SK-MEL-5 (cell line): ENCODE measurements at places on chromosomes 5 and 9. TPM values are rescaled to one million over a fixed set of nuclear protein-coding genes. Genes with fewer than 3 reads are reported as not detected.

DNA sequence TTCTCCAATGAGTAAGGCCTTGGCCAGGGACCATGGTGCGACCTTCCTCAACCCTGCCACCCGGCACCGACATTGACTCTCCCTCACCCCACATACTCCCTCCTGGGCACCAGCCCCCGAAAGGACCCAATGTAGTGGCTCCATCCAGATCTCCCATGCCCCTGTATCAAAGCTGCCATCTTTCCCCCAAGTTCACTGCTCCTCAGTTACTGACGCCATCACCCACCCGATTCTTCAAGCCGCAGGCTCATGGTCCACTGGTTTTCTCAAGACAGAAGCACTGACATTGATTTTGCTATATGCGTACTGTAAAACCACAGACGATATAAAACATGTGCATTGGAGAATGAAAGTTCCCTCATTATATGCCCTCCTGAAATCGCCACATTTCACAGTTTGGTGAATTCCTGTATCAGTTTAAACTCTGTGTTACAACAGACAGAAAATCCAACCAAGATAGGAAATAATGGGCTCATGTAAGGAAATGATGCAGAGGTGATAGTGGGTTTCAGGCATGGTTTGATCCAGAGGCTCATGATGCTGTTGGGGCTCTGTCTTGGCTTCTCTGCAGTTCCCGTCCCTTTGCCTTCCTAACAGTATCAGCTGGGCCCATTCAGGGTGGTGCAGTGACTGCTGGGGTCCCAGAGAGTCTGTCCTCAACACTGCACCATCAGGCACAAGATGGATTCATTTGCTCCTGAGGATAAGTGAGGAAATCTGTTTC, 207.3 kb upstream of the IER5L start:
- no peak for DNase-seq

DNA sequence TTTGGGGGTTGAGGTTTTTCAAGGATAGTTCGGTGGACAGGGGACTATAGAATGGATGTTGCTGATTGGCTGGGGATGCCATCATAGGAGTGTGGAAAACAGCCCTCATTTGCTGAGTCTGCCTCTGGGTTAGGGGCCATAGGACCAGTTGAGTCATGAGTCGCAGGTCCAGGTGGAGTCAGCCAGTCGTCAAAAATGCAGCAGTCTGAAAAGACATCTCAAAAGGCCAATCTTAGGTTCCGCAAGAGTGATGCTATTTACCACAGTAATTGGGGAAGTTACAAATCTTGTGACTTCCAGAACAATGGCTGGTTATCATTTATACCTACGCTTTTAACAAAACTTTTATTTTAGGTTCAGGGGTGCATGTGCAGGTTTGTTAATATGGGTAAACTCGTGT, 276.0 kb upstream of the DMRT1 start:
- no peak for DNase-seq

DNA sequence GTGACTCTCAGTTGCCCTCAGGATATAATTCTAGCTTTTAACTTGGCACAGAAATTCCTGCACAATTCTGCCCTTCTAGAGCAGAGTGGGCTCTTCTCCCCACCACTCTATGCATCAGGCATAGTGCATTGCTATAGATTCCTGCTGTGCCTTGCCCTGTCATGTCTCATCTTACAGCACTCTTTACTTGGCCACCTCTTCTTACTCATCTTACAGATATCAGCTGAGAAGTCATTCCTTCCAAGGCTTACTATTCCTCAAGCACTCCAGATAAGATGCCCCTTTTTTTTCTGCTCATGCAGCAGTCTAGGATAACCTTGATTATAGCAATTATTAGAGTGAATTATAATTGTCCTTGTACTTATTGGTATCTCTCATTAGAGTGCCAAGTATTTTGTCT, 5.6 kb downstream of the FAM221B start:
- DNase-seq = no peak

- DNase-seq = no peak
These were observed 11.3 kb downstream of the MYOZ3 start for GRCh38 chr5:150672237-150672883.

- DNase-seq = no peak
These were observed 25.1 kb downstream of the ARHGAP26 start for GRCh38 chr5:142795251-142795650.

- DNase-seq = no peak
These were observed 868 bp downstream of the ARHGEF28 start for GRCh38 chr5:73626814-73627313.

DNA sequence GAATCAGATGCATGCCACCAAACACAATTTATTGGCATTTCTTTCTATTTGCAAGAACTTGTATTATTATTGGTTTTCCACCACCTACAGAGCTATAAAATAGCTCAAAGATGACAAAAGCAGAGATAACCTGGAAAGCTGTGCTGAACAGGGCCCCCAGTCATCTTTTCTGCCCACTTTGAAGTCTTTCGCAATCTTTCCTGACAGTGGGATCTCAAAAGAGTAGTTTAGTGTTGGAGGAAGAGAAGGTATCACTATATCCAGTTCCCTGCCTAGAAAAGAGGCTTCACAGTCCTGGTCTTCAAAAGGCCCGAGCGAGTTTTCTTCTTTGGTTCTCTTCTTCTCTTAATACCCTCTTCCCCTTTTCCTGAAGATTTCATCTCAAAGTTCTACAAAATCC, 231.0 kb downstream of the RAB3C start:
- no peak for DNase-seq

DNA sequence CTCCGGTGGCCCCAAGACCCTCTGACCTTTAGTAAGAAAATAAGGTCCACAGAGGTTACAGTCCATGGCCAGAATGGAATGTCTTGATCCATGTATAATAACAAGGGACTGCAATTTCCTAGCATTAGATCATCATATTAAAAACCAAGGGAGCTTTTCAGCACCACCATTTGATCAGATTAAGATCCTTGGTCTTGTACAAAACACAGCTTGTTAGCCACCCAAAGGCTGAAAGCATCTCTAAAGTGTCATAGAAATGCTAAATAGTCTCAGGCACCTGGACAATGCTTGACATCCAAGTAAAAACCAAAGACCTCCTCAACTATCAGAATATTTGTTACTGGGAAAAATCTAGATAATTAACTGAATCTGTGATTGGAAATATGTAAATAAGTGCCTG, 50.3 kb upstream of the VPS13A start:
- no peak for DNase-seq

DNA sequence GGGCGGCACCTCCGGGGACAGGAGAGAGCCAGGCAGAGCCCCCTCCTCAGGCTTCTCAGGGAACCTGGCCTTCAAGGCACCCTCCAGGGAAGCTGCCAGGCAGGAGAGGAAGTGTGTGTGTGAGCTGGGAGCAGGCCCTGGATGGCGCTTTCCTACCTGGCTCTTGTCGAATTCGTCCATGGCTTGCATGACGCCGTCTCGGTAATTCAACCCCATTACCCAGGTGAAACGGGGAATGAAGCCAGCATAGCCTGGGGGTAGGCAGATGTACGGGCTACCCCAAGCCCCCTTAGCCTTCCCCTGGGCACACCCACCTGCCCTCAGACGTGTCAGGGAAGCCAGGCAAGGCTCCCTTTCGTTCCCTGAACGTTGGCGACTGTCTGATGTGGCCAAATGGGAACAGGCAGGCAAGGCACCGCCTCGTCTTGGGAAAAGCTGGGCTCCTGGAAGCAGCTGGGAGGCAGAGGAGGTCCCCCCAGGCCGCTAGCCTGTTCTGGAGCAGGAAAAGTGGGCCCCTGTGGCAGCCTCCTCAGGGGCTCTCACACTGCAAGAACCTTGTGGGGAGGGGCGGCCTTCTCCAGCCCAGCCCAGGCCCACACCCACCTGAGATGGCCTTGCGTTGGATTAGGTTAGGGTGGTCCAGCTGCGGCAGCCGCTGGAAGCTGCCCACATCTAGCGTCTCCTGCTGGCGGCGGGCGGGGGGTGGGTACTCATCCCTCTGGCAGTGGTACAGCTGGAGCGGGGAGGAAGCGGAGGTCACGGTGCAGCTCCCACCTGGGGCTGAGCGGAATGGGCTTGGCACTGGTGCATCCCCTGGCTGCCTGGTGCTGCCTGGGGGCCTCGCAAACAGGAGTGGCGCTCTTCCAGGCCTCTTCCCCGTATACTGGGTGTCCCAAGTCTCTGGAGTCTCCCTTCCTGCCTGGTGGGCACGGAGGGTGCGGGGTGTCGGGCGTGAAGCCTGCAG, 3.7 kb downstream of the TUBB4B start:
- DNase-seq = no peak

DNA sequence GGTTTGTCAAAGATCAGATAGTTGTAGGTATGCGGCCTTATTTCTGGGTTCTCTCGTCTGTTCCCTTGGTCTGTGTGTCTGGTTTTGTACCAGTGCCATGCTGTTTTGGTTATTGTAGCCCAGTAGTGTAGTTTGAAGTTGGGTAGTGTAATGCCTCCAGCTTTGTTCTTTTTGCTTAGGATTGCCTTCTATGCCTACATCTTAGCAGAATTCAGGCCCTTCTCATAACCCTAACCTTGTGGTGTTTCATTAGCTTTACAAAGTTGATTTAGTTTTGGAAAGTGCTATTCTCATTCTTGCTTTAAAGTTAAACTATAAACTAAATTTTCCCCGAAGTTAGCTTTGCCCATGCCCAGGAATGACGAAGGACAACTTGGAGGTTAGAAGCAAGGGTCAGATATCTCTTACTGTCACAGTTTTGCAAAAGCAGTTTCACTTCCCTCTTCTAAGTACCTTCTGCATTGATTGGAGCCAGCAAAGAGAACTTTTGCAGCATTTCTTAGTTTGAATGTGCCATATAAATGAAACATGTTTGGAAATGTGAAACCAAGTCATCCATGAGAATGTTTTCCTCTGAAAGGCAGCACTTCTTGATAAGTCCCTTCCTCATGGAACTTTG, 274.3 kb upstream of the DMRT1 start:
- DNase-seq = no peak

DNA sequence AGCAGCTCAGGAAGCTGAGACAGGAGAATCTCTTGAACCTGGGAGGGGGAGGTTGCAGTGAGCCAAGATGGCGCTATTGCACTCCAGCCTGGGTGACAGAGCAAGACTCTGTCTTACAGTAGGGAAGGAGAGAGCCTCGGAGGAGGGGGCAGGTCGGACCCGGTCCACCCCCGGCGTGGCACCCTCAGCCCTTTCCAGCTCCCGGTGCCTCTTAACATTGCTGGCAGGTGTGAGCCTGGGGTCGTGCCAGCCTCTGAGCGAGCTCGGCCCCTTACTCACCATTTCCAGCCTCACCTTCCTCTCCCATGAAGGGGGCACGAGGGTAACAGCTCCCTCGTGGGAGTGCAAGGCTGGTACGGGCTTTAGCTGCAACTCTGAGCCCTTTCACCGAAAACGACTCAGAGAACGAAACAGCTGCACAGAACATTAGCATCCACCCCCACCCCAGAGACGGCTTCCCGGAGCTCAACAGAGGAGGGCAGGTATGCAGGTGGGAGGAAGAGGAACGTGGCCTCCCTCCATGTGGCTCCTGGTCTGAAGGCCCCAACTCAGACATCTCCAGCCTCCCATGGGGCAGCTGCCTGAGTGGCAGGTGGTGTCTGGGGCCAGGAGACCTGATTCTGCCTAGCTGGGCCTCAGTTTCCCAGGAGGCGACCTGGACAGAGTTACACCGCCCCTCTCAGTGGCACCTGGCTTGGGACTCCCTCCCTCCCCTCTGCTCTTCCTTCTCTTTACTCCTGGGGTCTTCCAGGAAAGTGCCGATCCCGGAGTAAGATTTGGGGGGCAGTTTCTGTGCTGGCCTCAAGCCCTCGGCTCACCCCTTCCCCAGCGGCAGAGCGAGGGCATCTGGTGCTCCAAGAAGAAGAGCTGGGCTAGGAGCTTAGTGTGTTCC, 28.5 kb upstream of the ABO start:
- no peak for DNase-seq

DNA sequence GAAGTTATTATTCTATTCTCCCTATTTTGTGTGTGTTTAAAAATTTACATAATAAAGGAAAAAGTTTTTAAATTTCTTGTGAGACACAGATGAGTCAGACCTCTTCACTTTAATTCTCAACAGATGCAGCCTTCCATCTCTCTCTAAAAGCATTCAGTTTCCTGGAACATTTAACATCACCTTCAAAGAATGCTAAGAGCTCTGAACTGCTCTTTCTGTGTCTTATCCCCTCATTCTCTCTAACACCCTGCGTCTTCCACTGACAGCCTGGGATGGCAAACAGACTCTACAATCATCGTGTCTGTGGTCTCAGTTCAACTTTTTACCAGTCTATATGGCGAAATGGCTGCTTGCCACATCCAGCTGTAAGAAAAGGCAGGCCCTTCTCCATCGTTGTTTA, 173.0 kb downstream of the HINT1 start:
- DNase-seq = no peak

GRCh38 chr5:117761186-117761585, 1186.6 kb upstream of the SEMA6A start:
- no peak for DNase-seq

GRCh38 chr5:54637654-54638053, 120.1 kb downstream of the SNX18 start:
- no peak for DNase-seq

DNA sequence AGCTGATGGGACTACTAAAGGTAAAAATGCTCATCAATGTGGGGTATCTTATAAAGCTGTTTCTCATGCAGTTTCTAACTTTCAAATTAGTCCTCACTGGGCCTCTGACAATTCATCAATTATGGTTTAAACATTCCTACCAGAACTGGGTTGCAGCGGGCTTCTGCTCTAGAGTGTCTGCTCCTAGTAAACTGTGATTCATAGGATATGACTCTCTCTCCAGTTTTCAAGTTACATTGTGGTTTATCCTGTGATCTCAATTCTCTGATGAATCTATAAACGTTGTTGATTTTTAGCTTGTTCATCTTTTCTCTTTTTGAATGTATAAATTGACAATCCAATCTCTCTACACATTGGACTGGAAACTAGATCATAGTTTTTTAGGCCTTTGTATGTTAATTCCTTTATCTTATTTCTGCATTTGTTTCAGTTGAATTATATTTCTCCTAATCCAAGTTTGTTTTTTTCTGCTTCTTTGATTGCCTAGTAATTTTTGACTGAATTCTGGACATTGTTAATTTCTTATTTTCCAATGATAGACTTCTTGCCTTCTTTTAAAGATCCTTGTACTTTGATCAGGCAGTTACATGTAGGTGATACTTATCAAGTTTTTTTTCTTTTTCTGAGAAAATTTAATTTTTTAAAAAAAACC, 822.6 kb downstream of the TLE1 start:
- no peak for DNase-seq

DNA sequence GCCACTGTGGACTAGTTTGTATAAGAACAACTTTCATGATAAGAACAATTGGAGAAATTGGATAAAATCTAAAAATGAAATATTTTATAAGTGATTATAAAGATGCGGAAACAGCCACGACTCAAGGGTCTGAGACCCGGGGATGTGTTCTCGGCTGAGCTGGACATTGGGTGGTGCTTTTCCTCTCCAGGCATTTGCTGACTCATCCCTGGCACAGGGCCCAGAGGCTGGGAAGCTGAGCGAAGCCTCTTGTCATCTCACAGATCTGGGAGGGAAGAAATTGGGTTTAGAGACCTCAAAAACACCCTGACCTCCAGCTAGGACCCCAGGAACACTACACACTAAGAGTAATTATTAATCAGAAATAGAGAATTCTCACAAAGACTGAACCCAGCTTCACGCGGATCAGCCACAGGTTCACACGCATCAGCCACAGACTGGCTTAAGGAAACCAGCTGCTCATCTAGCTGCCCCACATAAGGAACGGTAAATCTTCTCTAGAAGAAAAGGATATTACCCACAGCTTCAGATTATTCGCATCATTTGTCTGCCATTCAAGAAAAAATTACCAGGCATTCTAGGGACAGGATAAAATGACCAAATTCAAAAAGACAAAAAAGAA, 2.8 kb upstream of the OR2V1 start:
- DNase-seq = peak; percentile 25

INSL6 gene
- not detected in 2 replicates for total RNA-seq

IGIP gene
- 1.9 and 2.0 TPM in 2 replicates for total RNA-seq

C9orf50 gene
- not detected in 2 replicates for total RNA-seq

KCNV2 gene
- total RNA-seq = not detected in 2 replicates

GLDC gene
- total RNA-seq = 1.5 and 2.3 TPM in 2 replicates

ADGRV1 gene
- total RNA-seq = 0.21 and 0.58 TPM in 2 replicates

LMX1B gene
- total RNA-seq = 2.7 and 5.6 TPM in 2 replicates

SPATA31A7 gene
- 0.03 TPM in 1 of 2 replicates, not detected in the other for total RNA-seq
